ENCODE measurements at places on chromosomes 6 and 20.

DNA sequence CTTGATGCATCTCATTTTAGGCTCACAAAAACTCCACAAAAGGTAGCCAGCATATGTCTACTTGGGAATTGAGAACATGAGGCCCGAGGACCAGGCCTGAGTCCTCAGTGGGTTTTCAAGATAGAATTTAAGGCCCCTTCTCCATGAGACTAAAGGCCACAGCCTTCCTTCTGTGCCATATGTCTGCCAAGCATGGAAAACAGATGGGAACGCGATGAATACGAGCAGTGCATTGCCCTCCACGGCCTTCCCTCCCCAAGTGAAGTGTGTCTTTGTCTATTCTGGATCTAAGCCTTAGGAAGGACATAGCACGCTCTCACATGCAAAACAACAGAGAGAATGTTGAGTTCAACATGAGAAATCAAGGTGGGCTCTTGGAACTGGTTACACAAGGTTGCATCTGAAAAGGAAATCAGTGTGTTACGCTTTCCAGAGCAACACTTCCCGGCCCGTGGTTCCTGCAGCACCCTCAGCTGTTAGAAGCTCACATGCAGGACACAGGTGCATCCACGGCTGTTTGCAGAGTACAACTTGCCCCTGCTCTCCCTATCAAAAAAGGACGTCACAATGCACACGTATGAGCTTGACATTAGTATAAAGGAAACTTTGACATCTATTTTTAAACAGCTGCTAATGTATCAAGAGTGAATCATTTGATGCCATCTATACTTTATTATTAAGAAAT, 229.9 kb downstream of the NRN1 start:
- peak; percentile 41 for DNase-seq

- DNase-seq, result no peak
These were observed 106.8 kb upstream of the MARCKS start for GRCh38 chr6:113750151-113750855.

- no peak for DNase-seq
These were observed 124.3 kb downstream of the DLL1 start for GRCh38 chr6:170166511-170167122.

GRCh38 chr6:22029171-22029570, 267.7 kb downstream of the PRL start:
- no peak for DNase-seq

DNA sequence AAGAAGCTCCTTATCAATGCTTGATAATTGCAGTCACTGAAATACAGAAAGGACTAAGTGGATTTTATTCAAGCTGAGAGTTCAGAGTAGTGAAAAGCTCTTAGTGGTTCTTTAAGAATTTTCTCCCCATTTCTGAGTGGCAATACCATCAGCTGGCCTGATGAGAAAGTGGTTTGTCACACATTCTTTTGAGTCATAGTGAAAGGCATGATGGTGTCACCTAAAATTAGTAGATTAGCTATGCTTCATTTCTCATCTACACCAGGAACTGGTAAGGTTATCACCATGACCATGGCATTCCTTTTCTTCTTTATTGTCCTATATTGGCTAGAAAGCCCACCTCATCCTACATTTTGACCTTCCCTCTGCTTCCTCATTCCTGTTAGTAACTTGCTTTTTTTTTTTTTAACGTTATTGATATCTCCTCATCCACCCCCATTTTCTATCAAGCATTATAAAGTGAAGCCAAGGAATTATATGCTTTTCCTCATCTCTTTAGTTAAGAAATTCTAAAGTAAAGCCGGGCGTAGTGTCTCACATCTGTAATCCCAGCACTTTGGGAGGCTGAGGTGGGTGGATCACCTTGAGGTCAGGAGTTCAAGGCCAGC, 67.4 kb upstream of the LOC128125822 start:
- DNase-seq, result no peak

- DNase-seq, result no peak
These were observed 212.0 kb upstream of the SGK1 start for GRCh38 chr6:134529921-134530320.

DNA sequence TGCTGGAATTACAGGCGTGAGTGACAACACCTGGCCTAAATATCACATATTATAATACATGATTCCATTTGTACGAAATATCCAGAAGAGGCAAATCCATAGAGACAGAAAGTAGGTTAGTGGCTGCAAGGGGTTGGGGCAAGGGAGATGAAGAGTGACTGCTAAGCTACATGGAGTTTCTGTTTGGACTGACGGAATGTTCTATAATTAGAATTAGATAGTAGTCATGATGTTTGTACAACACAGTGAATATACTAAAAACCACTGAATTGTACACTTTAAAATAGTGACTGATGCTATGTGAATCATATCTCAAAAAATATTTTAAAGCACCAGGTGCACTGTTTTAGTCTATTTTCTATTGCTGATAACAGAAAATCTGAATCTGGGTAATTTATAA, 3.7 kb upstream of the HEBP2 start:
- DNase-seq, result no peak

- no peak for DNase-seq
These were observed 239.5 kb downstream of the SLC35F1 start for GRCh38 chr6:118146584-118146983.

GRCh38 chr6:156844089-156844488, 66.9 kb downstream of the ARID1B start:
- DNase-seq, result no peak

DNA sequence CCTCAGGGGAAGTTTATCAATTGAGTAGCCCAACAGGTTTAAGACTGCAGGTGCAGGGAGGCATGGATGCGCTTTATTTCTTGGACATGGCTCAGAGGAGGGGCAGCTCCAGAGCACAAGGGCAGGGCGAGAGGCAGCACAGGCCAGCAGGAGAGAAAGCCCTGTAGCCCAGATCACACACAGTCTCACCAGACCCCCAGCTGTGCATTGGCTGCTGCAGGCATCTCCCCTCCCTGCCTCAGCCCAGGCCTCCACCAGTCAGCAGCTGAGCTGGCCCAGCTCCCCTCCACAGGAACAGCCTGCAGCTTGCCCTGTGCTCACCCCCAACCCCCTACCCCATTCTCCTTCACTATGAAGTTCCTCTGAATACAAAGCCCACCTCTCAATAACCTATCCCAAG, 24.7 kb downstream of the MRPL14 start:
- DNase-seq, result no peak

GRCh38 chr6:110561696-110562095, 85.3 kb upstream of the SLC22A16 start:
- no peak for DNase-seq

DNA sequence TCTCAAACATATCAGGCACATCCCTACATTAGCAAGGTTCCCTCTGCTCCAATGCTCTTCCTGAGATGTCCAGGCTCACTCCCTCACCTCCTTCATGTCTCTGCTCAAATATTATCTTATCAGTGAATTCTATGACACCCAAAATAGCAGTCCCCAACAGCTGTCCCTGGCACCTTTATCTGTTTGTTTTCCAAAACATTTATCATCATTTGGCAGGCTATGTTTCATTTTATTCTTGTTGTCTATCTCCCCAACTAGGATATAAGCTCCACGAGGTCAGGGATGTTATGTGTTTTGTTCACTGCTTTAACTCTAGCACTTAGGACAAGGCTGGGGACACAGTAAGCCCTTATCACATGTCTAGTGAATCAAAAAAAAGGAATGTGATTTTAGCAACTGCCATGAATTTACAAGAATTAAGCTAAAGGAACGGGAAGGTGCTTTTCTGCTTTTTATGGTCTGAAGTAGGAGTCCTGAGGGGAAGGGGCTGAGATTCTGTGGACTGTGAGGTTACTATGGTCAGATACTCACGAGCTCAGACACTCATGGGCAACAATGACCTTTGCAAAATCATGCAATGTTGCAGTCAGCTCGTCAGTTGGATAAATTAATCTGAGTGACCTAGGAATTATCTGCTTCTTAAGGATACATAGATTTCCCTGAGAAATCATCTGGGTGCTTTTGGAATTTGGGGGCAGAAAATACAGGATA, 1.9 kb upstream of the IL22RA2 start:
- no peak for DNase-seq

GRCh38 chr6:66568271-66568670, 861.2 kb upstream of the EYS start:
- no peak for DNase-seq

GRCh38 chr6:99013661-99014060, 65.9 kb upstream of the FBXL4 start:
- DNase-seq, result no peak

DNA sequence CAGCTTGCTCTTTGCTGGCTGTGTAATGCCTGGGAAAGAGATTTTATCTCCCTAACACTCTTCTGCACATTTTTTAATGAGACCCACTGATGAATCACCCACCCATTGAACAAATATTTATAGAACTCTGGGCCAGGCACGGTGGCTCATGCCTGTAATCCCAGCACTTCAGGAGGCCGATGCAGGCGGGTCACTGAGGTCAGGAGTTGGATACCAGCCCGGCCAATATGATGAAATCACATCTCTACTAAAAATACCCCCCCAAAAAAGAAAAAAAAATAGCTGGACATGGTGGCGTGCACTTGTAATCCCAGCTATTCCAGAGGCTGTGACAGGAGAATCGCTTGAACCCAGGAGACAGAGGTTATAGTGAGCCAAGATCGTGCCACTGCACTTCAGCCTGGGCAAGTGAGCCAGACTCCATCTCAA, 82.1 kb upstream of the SIRPA start:
- no peak for DNase-seq

All from DMS 273 treated with DMSO at 0.1 percent for 48 hours (cell line).